ENCODE measurements at places on chromosomes 13 and 19.

DNA sequence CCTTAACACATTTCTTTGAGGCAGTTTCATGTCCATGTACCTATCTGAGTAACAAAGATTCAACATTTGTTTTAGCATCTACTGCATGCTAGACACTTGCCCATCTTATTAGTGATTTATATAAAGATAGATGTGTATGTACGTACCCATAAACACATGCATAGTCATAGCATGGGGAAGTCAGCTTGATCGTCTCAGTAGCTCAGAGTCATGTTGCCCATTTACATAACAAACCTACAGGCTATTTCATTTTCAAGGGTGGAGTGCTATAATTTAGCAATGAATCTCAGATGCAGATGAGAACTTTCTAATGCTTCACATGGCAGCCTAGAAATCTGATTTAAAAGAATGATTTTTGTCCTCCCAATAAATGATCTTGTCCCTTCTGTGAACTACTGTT is 23.5 kb downstream of the FLT1 start:
- no peak for DNase-seq

DNA sequence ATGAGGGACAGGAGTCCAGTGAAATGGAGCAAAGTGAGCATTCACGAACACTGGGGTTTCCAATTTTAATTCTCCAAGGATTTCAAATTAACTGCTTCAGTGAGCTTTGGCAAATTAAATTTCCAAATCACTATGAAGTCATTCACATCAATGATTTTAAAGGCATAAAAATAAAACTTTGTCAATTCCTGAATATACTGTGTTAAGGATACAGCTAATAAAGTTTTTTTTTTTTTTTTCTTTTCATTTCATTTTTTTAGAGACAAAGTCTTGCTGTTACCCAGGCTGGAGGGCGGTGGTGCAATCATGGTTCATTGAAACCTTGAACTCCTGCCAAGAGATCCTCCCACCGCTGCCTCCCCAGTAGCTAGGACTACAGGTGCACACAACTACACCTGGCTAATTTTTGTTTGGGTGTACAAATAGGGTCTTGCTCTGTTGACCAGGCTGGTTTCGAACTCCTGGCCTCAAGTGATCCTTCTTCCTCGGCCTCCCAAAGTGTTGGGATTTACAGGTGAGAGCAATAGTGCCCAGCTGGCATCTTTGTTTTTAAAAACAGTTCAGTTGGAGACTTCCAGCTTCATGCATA is 21.9 kb downstream of the RBM26 start:
- DNase-seq = no peak

- DNase-seq = no peak
Measured at GRCh38 chr13:49370371-49370770, 73.5 kb downstream of the CAB39L start.

- no peak for DNase-seq
Measured at GRCh38 chr13:50140581-50141374, 125.5 kb downstream of the KCNRG start.

GRCh38 chr13:62171697-62172096 is 756.0 kb upstream of the PCDH20 start:
- no peak for DNase-seq

GRCh38 chr19:43774103-43774939 is 6.5 kb downstream of the KCNN4 start:
- no peak for DNase-seq

DNA sequence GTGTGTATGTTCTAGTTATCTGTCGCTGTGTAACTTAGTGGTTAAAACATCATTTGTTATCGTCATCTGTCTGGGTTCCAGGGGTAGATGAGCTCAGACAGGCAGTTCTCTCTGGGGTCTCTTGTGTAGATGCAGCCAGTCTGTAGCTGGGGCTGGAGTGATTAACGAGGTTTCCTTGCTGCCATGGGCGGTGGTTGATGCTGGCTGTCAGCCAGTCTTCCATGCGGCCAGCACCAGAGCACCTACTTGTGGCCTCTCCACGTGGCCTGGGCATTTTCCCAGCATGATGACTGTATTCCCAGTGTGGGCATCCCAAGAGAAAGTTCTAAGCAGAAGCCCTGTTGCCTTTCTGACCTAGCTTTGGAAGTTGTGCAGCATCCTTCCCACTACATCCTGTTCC is 10.7 kb downstream of the ERCC5 start:
- DNase-seq = no peak

GRCh38 chr19:46606681-46607447 is 5.7 kb downstream of the CALM3 start:
- no peak for DNase-seq

GRCh38 chr13:80452279-80452678 is 111.4 kb upstream of the SPRY2 start:
- no peak for DNase-seq

DNA sequence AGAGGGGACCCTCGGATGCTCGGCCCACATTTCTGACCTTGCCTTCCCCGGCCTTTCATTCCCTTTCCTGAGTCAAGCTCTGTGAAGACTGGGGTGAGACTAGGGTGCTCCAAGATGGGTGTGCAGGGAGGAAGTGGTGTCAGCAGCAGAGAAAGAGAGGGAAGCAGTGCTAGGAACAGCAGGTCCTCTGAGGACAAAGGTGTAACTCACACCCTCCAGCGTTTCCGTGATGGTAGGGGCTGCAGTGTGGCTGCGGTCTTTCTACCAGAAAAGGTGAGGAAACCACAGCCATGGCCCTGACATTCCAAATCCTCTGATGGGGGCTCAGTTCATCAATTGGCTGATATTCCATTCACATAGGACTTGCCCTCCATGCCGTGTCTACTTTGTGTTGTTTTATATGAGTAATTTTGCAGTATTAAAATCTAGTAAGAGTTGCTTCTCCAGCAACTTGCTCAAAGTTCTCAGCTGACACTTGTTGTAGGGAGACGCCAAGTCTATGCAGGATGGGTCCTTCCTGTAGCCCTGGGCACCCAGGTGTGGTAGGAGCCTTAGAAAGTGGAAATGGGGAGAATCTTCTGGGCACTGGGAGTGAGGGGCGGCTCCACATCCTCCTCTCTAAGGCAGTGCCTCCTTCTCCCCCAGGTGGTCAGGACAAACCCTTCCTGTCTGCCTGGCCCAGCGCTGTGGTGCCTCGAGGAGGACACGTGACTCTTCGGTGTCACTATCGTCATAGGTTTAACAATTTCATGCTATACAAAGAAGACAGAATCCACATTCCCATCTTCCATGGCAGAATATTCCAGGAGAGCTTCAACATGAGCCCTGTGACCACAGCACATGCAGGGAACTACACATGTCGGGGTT is 1.6 kb downstream of the KIR3DL1 start:
- no peak for DNase-seq

GRCh38 chr13:106318941-106319411 is 216.5 kb downstream of the EFNB2 start:
- DNase-seq = no peak

GRCh38 chr13:101626925-101627555 is 174.6 kb downstream of the ITGBL1 start:
- DNase-seq = peak; percentile 29

DNA sequence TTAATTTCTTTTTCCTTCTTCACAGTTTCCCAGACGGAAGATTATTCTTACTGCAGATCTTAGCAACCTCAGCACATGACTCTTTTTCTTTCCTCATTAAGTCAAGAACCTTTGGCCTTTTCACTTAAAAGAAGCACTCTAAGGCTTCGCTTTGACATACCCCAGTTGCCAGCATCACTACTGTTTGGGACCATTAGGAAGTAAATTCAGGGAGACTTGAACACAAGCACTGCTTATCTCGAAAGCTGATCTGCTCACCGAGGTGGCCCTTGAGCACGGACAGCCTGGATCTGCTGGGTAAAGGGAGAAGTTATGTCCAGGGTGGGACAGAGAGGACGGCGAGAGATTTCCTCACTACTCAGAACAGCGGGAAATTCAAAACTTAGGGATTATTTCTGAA is 151.4 kb upstream of the RNF113B start:
- DNase-seq = no peak

DNA sequence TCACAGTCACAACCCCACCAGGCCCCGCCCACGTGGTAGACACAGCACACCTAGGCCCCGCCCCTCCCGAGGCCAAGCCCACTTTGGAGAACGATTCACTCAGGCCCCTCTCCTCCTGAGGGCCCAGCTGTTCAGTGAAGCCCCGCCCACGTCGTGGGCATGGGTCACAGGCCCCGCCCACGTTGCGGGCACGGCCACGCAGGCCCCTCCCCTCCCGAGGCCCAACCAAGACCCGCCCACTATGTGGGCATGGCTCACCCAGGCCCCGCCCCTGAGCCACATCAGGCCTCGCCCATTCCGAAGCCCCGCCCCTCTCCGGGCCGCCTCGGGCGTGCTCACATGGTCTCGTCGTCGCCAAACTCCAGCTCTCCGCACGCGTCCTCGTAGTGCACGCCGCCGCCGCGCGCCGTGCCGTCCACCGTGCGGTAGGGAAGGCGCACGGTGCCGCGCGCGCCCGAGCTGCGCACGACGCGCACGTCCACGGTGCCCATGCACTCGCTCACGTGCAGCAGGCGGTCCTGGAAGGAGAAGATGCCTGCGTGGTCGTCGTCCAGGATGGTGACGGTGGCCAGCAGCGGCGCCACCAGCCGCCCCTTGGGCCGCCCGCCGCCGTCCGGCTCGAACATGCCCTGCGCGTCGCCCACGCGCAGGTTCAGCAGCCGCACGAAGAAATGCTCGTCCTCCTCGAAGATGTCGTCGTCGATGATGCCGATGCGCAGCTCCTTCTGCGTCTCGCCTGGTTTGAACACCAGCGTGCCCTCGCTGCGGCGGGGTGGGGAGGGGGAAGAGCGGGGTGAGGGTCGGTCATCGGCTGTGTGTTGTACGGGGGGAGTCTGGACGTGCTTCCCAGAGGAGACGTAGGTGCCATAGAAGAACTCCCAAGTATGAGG is 24.0 kb downstream of the SLC8A2 start:
- peak; percentile 47 for DNase-seq

- no peak for DNase-seq
Measured at GRCh38 chr19:1154731-1155351, 19.2 kb downstream of the SBNO2 start.

DNA sequence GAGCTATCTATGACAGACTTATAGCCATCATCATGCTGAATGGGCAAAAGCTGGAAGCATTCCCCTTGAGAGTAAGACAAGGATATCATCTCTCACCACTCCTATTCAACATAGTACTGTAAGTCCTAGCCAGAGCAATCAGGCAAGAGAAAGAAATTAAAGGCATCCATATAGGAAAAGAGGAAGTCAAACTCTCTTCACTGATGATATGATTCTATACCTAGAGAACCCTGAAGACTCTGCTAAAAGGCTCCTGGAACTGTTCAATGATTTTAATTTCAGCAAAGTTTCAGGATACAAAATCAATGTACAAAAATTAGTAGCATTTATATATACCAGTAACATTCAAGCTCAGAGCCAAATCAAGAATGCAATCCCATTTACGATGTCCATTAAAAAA is 21.7 kb upstream of the C1QTNF9B start:
- DNase-seq = no peak

GRCh38 chr19:6803036-6803404 is 30.5 kb downstream of the VAV1 start:
- no peak for DNase-seq

- DNase-seq = no peak
Measured at GRCh38 chr13:55199134-55199533, 1941.6 kb upstream of the PRR20A start.

DNA sequence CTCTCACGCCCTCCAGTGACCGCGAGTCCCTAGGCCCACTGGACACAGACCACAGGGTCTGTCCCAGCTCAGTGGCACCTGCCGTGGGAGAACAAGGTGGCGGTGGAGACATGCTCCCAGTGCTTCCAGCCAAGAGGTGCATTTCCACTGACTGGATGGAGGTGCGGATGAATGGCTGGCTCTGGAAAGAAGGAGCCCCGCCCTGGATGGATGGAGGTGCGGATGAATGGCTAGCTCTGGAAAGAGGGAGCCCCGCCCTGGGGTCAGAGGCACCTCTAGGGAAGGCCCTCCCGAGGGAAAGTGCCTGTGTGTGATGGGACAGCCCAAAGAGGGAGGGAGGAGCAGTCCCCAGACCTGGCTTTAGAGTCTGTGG is 32.0 kb downstream of the NAXD start:
- no peak for DNase-seq

GRCh38 chr19:12937093-12937926 is 1.1 kb upstream of the CALR start:
- no peak for DNase-seq

GRCh38 chr19:46217476-46217875 is 12.1 kb upstream of the IGFL1 start:
- DNase-seq = no peak

DNA sequence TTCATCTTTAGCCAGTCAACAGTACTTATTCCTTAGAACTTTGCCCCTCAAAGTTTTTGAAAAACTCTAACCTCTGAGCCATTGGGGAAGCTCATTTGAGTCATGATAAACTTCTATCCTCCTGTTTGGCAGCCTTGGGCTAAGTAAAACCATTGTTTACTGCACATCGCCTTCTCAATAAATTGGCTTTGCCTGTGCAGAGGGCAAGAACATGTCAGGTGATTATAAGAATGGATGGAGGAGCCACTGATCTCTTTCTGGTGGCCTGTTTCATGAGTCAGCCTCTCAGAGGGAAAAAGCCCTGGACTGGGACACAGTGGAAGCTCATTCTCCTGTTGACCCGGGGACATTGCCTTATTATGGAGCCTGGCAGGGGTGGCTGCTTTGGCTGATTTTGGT is 19.4 kb upstream of the PSG4 start:
- no peak for DNase-seq

DNA sequence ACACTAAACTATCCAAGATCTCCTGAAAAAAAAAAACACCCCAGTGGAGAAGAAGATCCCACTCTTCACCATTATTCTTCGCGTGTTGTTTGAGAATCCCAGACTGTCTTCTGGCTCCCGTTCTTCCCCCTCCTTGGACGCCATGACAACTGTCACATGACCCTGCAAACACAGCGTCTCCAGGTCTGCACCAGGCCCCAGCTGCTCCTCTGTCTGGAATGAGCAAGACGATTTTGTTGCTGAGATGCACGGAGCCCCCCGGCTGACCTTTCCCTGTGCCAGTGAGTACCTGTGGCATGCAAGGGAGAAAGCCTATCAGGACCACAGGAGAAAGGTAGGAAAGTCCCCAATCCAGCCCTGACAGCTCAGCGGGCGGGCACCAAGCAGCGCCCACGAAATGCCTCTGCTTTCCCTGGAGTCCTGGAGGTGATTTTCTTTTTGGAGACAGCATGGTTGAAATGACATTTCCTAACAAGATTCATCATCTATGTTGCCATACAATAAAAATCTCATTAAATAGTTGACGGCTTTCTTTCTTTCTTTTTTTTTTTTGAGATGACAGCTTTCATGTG is at the start of gene CFAP97D2:
Gene CFAP97D2 (plus strand): TSS at position 171 of the 572 bp plus-strand sequence. CDS start 74 bp downstream, at position 245.
- no peak for DNase-seq

- peak; percentile 53 for DNase-seq
Measured at GRCh38 chr19:41795031-41795461, 1.3 kb upstream of the CEACAM3 start.

GRCh38 chr19:33405254-33405552 is 31.7 kb downstream of the CEBPG start:
- DNase-seq = no peak
